ENCODE measurements at places on chromosomes 11 and 22. TPM values are rescaled to one million over a fixed set of nuclear protein-coding genes. Genes with fewer than 3 reads are reported as not detected.

- no peaks in the 10 kb centered on the region for H3K27me3 ChIP-seq
- DNase-seq: no peak
- H3K27ac ChIP-seq: peak overlapping the region; percentile 39
- peaks cover 61% of the 10 kb centered on the region for H3K4me1 ChIP-seq
Measured at GRCh38 chr11:122746050-122746478, 90.5 kb downstream of the UBASH3B start.

DNA sequence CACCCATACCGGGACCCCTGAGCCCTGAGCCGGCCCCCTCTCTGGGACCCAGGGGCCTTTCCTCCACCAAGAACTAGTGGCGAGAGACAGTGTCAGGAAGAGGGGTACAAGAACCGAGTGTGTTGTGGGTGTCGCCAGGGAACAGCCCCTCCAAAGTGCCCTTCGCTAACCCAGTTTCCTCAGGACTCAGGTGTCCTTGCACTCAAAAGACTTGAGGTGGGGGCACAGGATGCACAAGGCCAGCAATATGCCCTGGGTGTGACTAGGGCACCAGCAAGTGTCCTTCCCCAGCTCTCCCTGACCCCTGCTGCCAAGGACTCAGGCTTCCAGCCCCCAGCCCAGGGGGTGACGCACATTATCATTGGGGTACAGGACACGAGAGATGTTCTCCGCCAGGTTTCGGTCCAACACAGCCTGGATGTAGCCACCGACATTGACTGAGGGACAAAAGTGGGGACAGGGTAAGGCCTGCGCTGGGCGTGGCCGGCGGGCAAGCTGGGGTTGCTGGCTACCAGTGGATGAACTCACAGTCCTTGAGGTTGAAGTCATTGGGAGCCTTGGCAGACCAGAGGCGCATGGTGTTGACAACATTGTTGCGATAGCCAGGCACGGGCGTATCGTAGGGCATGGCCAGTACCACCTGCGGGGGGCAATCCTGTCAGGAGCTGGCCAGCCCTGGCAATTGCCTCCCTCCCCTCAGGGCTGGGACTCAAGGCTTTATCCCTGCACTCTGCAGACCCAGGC, 4.7 kb downstream of the PYGM start:
- peaks cover 38% of the 10 kb centered on the region for H3K4me1 ChIP-seq
- no peaks in the 10 kb centered on the region for H3K27me3 ChIP-seq
- no peak for DNase-seq
- no peak overlapping the region for H3K4me3 ChIP-seq

- H3K27me3 ChIP-seq: no peaks in the 10 kb centered on the region
- no peaks in the 10 kb centered on the region for H3K4me1 ChIP-seq
- H3K4me3 ChIP-seq: no peak overlapping the region
- no peak for DNase-seq
Measured at GRCh38 chr11:101718402-101718801, 134.6 kb upstream of the TRPC6 start.

- H3K4me1 ChIP-seq: peaks cover under 1% of the 10 kb centered on the region
- peaks cover 8% of the 10 kb centered on the region for H3K27me3 ChIP-seq
- no peak overlapping the region for H3K4me3 ChIP-seq
- H3K27ac ChIP-seq: no peak overlapping the region
- H3K36me3 ChIP-seq: no peaks in the 10 kb centered on the region
- DNase-seq: peak; percentile 12
Measured at GRCh38 chr11:71563406-71563805, 2.0 kb upstream of the KRTAP5-10 start.

DNA sequence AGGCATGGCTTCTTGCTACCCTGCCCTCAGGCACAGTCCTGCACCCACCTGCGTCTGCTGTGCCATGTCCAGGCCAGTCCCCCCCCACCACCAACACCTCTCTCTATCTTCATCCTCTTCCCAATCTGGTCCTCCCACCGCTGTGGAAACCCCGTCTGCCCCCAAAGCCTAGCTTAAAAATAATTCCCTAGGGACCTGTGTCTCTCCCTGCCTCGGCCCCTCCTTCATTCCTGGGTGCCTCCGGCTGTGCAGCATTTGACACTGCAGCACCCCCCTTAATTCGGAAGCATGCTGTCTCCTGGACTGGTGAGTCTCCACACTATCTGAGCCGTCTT, 2.5 kb upstream of the ASCL2 start:
- no peak for DNase-seq
- H3K36me3 ChIP-seq: no peaks in the 10 kb centered on the region
- peaks cover 24% of the 10 kb centered on the region for H3K4me1 ChIP-seq
- peaks cover 70% of the 10 kb centered on the region for H3K27me3 ChIP-seq

DNA sequence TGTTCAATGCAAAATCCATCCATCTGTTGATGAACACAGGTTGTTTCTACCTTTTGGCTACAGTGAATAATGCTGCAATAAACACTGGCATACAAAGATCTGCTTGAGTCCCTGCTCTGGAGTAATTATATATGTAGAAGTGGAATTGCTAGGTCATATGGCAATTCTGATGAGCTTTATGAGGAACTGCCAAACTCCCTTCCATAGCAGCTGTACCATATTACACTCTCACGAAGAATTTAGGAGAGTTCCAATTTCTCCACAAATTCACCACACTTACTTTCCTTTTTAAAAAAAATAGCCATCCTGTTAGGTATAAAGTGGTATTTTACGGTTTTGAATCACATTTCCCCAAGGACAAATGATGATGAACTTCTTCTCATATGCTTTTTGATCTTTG, 62.2 kb downstream of the RSF1 start:
- DNase-seq: no peak
- H3K4me1 ChIP-seq: no peaks in the 10 kb centered on the region
- H3K27ac ChIP-seq: no peak overlapping the region
- H3K36me3 ChIP-seq: peaks cover 5% of the 10 kb centered on the region
- H3K27me3 ChIP-seq: no peaks in the 10 kb centered on the region
- no peak overlapping the region for H3K4me3 ChIP-seq

GRCh38 chr11:101478587-101479369, 105.0 kb downstream of the TRPC6 start:
- H3K4me1 ChIP-seq: peaks cover 2% of the 10 kb centered on the region
- no peak overlapping the region for H3K4me3 ChIP-seq
- no peak for DNase-seq

DNA sequence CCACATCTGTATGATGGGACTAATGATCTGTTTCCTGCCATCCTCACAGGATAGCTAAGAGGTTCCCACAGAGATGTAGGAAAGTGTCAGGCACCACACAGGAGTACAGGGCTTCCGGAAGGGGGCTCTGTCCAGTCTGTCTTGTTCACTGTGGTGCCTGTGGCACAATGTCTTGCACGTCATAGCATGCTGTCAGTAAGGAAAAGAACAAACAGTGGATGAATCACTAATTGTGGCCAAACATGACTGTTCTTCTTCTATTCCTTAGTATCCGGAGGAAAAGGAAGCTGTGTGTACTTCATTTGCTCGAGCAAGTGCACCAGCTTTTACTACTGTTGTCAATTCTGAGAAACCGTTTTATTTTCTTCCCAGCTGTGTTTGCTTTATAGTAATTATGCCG, 73.4 kb upstream of the YWHAH start:
- peaks cover 53% of the 10 kb centered on the region for H3K36me3 ChIP-seq
- H3K27me3 ChIP-seq: no peaks in the 10 kb centered on the region
- H3K4me1 ChIP-seq: no peaks in the 10 kb centered on the region

- no peaks in the 10 kb centered on the region for H3K36me3 ChIP-seq
- DNase-seq: no peak
- no peak overlapping the region for H3K27ac ChIP-seq
- peaks cover 45% of the 10 kb centered on the region for H3K4me1 ChIP-seq
Measured at GRCh38 chr11:2821891-2822290, 63.7 kb downstream of the CDKN1C start.

DNA sequence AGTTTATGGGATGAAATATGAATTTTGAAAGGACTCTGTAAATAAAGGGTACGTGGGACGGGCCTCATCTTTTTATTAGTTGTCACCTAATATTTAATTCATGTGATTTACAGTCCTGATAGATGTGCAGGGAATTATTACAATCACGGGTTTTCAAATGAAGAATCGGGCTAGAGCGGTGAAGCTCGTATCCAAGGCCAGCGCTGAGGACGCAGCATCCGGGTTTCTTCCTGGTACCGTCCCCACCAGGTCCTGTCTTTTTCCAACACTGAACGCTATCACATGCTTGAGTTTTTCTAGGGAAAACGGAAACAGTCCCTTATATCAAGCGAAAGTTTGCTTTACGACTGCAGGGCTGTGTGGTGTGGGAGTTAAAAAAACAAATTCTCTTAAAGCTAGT, 787 bp downstream of the SMDT1 start:
- DNase-seq: peak; percentile 72
- peaks cover 63% of the 10 kb centered on the region for H3K36me3 ChIP-seq
- peak overlapping the region; percentile 100 for H3K27ac ChIP-seq

DNA sequence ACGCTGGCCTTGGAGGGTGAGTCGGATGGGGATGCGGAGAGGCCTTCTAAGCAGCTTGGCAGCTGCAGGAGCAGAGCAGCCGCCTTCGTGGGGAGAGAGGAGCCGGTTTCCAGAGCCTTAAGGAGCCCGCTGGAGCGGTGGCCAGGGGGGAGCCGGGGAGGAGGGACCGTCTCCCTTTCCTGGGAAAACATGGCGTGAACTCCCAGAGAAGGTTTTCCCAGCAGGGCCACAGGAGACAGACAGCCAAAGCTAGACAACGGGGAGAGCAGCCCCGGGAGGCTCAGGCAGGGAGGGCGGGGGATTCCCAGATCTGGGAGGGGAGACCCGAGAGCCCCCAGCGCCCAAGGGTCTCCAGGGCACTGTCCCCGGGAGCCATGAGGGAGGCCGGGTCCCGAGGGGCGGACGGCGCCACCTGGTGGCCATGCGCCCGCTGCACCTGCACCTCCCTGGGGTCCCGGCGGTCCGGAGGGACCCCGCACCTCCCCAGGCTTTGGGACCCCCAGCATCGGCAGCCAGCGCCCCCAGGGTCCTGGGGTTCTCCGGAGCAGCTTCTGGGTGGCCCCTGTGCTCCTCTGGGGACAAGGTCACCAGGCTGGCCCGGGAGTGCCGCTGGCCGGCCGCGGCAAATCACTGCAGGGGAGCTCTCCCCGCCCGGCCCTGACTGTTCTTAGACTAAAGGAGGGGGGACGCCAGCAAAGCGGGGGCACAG, 2.4 kb upstream of the SYT8 start:
- H3K36me3 ChIP-seq: no peaks in the 10 kb centered on the region
- H3K27me3 ChIP-seq: peaks cover 2% of the 10 kb centered on the region
- peak; percentile 37 for DNase-seq
- peaks cover 81% of the 10 kb centered on the region for H3K4me1 ChIP-seq
- no peak overlapping the region for H3K4me3 ChIP-seq

DNA sequence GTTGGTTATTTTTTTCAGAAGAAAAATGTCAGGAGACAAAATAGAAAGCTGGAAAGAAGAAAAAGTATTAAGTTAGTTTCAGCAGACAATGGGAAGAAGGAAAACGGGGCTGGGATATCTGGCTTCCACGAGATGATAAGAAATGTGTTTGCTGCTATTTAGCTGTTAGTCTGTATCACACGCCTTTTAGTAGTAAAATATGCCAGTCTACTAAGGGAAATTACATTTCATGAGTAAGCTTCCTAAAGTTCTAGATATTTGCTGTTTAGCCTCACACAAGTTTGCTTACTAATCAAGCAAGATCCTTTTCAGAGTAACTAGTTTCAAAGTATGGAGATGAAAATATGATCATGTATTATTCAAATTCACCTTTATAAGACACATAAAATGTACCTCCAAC, 1.5 kb downstream of the OR51B4 start:
- no peaks in the 10 kb centered on the region for H3K36me3 ChIP-seq
- DNase-seq: no peak
- H3K4me3 ChIP-seq: no peak overlapping the region
- no peaks in the 10 kb centered on the region for H3K4me1 ChIP-seq
- H3K27ac ChIP-seq: no peak overlapping the region

GRCh38 chr11:133608496-133608895, 76.2 kb upstream of the OPCML start:
- no peak overlapping the region for H3K4me3 ChIP-seq
- H3K36me3 ChIP-seq: no peaks in the 10 kb centered on the region
- no peaks in the 10 kb centered on the region for H3K27me3 ChIP-seq
- peaks cover 2% of the 10 kb centered on the region for H3K4me1 ChIP-seq

GRCh38 chr11:121797496-121797895, 318.5 kb downstream of the BLID start:
- no peak for DNase-seq
- no peak overlapping the region for H3K27ac ChIP-seq
- no peaks in the 10 kb centered on the region for H3K27me3 ChIP-seq
- peaks cover 26% of the 10 kb centered on the region for H3K4me1 ChIP-seq

DNA sequence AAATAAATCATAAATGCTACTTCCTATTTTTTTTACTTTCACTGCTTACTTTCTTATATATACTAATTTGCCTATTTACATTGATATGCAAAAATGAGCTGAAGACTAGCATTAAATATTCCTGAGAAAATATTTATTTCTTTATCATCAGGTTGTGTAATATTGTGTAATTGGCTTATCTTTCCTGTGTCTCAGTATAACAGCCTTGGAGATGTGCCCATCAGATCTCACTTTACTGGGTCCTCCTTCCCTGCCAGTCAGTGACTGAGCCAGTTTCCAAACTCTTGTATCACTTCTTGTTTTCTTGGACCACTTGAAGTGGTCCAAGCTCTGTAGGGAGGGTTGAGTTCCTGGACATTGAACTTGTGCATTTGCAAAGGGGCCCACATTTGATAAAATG, 900.0 kb downstream of the LUZP2 start:
- H3K4me1 ChIP-seq: no peaks in the 10 kb centered on the region
- no peaks in the 10 kb centered on the region for H3K36me3 ChIP-seq
- H3K27ac ChIP-seq: no peak overlapping the region

DNA sequence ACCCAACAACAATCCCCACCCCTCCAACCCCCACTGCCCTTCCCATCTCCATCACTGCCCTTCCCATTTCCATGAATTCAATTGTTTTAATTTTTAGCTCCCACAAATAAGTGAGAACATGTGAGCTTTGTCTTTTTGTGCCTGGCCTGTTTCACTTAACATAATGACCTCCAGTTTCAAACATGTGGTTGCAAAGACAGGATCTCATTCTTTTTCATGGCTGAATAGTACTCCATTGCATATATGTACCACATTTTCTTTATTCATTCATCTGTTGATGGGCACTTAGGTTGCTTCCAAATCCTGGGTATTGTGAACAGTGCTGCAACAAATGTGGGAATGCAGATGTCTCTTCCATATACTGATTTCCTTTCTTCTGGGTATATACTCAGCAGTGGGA, 985 bp upstream of the IL2RB start:
- no peaks in the 10 kb centered on the region for H3K36me3 ChIP-seq
- no peak overlapping the region for H3K4me3 ChIP-seq
- DNase-seq: no peak
- no peaks in the 10 kb centered on the region for H3K4me1 ChIP-seq

- H3K27me3 ChIP-seq: no peaks in the 10 kb centered on the region
- no peaks in the 10 kb centered on the region for H3K36me3 ChIP-seq
- H3K4me3 ChIP-seq: no peak overlapping the region
- no peaks in the 10 kb centered on the region for H3K4me1 ChIP-seq
Measured at GRCh38 chr11:104343578-104343977, 179.6 kb upstream of the PDGFD start.

Gene IL18
- total RNA-seq: 0.31 TPM

Gene GGTLC2
- total RNA-seq: not detected

Gene KDELR3
- 36.4 TPM for total RNA-seq

Gene COX8A
- 408 TPM for total RNA-seq

Gene ZBTB16
- 10.0 TPM for total RNA-seq

Gene TEX54
- total RNA-seq: not detected

Gene APOL6
- 2.6 TPM for total RNA-seq
